ENCODE measurements at places on chromosomes 2 and 18.

GRCh38 chr2:201797175-201797840 is 9.0 kb upstream of the CDK15 start:
- H3K4me3 ChIP-seq, result no peak overlapping the region
- no peaks in the 10 kb centered on the region for H3K27me3 ChIP-seq
- no peak overlapping the region for H3K27ac ChIP-seq
- H3K36me3 ChIP-seq, result no peaks in the 10 kb centered on the region

DNA sequence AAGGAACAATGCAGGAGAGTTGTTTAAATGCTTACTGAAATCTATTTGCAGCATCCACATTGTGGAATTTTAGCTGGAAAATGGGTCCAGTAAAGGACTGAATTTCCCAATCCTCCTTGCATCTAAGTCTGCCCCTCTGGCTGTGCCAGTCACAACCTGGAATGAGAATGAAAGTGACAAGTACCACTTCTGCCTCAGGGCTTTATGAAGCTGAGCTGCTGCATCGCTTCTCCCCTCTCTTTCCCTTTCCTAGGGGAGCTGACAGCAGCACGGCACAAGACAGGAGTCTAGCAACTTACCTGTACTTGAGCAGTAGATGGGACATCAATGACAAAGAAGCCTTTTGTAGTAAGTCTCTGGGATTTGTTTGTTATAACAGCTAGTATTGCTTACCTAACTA is 27.3 kb upstream of the THSD7B start:
- DNase-seq, result no peak
- no peaks in the 10 kb centered on the region for H3K4me1 ChIP-seq
- H3K36me3 ChIP-seq, result no peaks in the 10 kb centered on the region
- H3K27me3 ChIP-seq, result no peaks in the 10 kb centered on the region
- no peak overlapping the region for H3K4me3 ChIP-seq

DNA sequence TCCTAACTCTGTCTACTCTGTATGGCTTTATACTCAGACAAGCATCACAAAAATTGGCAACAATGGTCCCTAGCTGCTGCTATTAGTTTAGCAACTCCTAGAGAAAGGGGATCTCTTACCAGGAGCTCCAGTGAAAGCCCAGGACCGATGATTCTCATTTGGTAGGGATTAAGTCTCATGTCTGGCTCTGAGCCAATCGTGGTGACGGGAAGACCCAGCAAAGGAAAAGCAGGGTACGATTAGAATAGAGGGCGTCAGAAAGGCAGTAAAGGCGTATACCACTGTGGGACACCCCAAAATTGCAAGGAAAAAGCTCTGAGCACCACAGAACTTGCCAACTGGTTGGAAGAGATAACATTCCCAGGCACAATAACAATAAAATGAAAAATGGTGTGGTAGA is 129.5 kb downstream of the MTCL1 start:
- no peaks in the 10 kb centered on the region for H3K27me3 ChIP-seq
- H3K4me3 ChIP-seq, result no peak overlapping the region
- no peak for DNase-seq
- H3K4me1 ChIP-seq, result no peaks in the 10 kb centered on the region

- no peak overlapping the region for H3K27ac ChIP-seq
- no peaks in the 10 kb centered on the region for H3K4me1 ChIP-seq
- H3K36me3 ChIP-seq, result no peaks in the 10 kb centered on the region
Observed at GRCh38 chr18:23943903-23944624, 70.5 kb upstream of the TTC39C start.

DNA sequence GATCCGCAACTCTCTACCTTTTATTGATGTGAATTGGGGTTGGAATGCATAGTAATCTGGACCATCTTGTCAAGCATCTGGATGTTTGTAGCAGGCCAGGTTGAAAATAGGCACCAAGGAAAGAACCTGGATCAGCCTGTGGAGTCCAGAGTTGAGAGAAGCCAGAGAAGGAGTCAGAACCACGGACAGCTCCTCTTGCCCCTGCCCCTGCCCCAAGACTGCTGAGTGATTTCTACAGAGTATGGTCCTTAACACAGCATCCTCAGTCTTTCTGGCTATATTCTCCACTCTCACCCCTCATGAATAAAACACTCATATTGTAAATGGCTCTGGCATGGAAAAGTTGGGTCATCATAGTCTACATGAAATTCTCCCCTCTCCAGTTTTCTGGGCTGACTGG is 154.6 kb downstream of the LOXHD1 start:
- no peaks in the 10 kb centered on the region for H3K36me3 ChIP-seq
- H3K27me3 ChIP-seq, result no peaks in the 10 kb centered on the region
- no peak overlapping the region for H3K4me3 ChIP-seq
- DNase-seq, result no peak
- no peak overlapping the region for H3K27ac ChIP-seq

DNA sequence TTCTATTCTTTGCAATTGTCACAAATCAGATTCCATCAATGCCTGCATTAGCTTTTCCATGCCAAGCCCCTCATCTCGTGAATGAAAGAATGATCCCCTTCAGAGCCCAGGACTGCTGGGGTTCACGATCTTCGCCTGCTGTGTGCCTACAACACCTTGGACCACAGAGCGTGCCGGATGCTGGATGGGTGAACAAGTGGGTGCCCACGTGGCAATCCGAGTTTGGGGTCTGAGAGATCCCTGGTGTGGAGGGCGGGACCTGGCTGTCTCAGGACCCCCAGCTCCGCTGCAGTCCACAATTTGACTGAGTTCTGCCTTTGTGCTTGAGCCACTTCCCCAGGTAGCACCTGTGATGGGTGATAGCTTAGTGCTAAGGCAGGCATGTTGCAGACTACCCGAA is 317.0 kb downstream of the GALR1 start:
- H3K36me3 ChIP-seq, result no peaks in the 10 kb centered on the region
- H3K4me3 ChIP-seq, result no peak overlapping the region
- H3K27me3 ChIP-seq, result no peaks in the 10 kb centered on the region
- no peak for DNase-seq

DNA sequence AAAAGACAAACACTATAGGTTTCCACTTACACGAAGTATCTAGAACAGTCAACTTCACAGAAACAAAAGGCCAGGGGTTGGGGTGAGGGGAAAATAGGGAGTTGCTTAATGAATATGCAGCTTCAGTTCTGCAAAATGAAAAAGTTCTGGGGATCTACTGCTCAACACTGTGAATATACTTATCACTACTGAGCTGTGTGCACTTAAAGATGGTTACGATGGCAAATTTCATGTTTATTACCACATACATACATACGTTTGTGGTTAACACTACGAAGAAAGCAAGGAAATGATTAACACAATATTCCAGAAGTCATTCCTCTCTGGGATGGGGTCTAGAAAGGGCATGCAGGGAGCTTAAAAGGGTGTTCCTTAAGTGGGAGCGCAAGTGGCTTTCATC is 19.3 kb downstream of the MBOAT2 start:
- H3K36me3 ChIP-seq, result no peaks in the 10 kb centered on the region
- H3K27ac ChIP-seq, result no peak overlapping the region
- DNase-seq, result no peak
- no peak overlapping the region for H3K4me3 ChIP-seq
- H3K27me3 ChIP-seq, result no peaks in the 10 kb centered on the region

DNA sequence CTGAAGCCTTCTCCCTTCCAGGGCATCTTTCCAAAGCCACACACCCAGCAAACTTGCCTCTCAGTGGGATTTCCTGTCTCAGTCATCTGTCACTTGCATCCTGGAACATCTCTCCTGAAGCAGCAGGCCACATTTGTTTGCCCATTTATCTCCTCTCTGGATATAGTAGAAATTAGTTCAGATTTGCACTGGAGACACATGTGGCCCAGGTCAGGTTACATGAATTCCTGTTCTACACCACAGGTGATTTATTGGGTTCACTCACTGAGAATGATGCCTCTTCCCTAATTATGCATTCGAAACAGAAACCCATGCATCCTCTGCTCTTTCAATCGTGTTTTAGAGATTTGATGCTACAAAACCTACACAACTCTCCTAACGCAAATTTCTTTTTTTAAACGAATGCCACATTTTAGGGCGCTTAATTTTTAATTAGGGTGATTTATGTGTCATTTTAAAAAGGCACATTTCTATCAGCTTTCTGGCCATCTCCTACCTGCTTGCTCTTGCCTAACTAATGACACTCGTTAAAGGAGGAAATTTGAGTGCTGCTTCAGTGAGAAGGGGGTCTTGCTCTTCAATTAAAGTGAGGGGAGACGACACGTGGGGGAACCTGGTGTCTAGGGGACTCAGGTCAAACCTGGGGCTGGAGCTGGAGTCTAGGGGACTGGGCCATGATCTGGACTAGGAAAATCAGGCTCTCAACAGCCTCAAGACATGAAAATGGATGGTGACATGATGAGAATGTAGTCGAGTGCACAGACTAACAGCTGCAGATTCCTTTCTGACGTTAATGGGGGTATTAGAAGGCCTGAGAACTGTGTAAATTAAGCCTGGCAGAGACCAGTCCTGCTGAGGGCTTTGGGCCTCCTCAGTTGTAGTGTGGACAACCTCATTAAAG is 221.4 kb downstream of the CLIP4 start:
- DNase-seq, result no peak
- H3K4me1 ChIP-seq, result no peaks in the 10 kb centered on the region
- H3K36me3 ChIP-seq, result no peaks in the 10 kb centered on the region
- no peak overlapping the region for H3K4me3 ChIP-seq
- no peaks in the 10 kb centered on the region for H3K27me3 ChIP-seq

GRCh38 chr18:22314420-22314819 is 103.3 kb downstream of the CTAGE1 start:
- no peaks in the 10 kb centered on the region for H3K36me3 ChIP-seq
- no peaks in the 10 kb centered on the region for H3K4me1 ChIP-seq
- H3K27ac ChIP-seq, result no peak overlapping the region
- H3K27me3 ChIP-seq, result no peaks in the 10 kb centered on the region
- H3K4me3 ChIP-seq, result no peak overlapping the region

- DNase-seq, result no peak
- H3K27ac ChIP-seq, result no peak overlapping the region
- no peaks in the 10 kb centered on the region for H3K36me3 ChIP-seq
- H3K4me1 ChIP-seq, result no peaks in the 10 kb centered on the region
- no peak overlapping the region for H3K4me3 ChIP-seq
- no peaks in the 10 kb centered on the region for H3K27me3 ChIP-seq
Observed at GRCh38 chr18:72013427-72013850, 530.7 kb downstream of the CBLN2 start.

DNA sequence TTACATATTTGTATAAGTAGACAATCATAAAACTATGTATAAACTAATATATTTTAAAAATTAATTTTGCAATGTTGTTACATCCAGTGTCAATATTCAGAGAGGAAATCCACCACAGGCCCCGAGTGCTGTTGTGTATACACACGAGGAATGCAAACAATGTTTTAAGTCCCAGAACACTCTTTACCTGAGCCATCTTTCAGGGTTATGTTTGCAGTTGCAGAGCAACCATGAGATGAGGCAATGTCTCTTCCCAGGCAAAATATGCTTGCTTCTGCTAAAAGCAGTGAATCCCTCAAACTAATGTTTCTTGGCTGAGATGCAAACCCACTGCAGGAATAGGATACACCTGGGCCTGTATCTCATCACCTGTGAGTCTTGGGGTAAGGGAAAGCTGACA is 91.3 kb downstream of the ASXL2 start:
- H3K27ac ChIP-seq, result no peak overlapping the region
- H3K36me3 ChIP-seq, result no peaks in the 10 kb centered on the region

DNA sequence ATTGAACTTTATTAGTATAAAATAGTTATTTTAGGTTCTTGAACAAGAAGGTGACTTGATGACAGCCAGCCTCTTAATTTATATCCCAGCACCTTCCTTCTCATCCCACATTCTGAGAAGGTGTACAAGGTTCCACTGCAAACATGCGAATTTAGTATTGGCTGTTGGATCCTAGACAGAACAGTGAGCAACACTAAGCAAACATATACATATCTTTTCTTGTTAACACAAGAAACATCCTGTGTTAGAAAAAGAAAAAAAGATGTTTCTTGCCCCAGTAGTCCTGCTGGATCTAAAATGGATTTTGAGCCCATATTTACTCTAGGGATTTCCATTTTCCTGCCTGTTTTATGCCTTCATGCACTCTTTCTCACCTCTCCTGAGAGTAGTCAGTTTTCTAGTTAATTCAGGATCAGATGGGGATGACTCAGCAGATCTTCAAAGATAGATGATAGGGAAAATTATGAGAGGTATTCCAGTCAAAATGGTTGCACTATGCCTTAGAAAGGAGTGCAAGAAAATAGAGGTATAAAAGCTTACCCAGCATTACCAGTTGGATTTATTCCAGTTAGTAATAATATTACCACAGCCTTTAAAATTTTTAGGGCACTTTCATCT is 336.5 kb downstream of the MEIS1 start:
- H3K4me1 ChIP-seq, result no peaks in the 10 kb centered on the region
- no peak overlapping the region for H3K4me3 ChIP-seq
- H3K27ac ChIP-seq, result no peak overlapping the region
- no peak for DNase-seq
- H3K36me3 ChIP-seq, result no peaks in the 10 kb centered on the region
- H3K27me3 ChIP-seq, result no peaks in the 10 kb centered on the region

DNA sequence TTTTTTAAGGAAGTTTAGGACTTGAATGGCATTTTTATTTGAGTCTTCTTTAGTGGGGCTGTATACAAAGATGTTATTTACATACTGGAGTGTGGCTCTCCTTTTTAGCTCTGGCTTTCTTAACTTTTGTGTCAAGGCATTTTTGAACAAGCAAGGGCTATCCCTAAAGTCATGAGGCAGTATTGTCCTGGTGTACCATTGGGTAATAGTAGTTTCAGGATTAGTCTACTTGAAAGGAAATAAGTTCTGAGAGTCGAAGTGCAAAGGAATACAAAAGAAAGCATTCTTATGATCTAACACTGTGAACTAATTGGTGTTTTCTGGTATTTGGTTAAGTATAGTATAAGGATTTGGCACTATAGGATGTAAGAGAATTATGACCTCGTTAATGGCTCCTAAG is 1.9 kb upstream of the CYP27A1 start:
- H3K4me3 ChIP-seq, result no peak overlapping the region
- H3K27ac ChIP-seq, result no peak overlapping the region
- H3K4me1 ChIP-seq, result no peaks in the 10 kb centered on the region
- H3K36me3 ChIP-seq, result no peaks in the 10 kb centered on the region
- no peaks in the 10 kb centered on the region for H3K27me3 ChIP-seq
- DNase-seq, result no peak

GRCh38 chr2:167122389-167122788 is 234.1 kb downstream of the XIRP2 start:
- DNase-seq, result no peak
- no peaks in the 10 kb centered on the region for H3K4me1 ChIP-seq
- H3K36me3 ChIP-seq, result no peaks in the 10 kb centered on the region
- H3K27me3 ChIP-seq, result no peaks in the 10 kb centered on the region
- no peak overlapping the region for H3K27ac ChIP-seq

GRCh38 chr2:173205375-173205774 is 129.7 kb downstream of the MAP3K20 start:
- no peak overlapping the region for H3K4me3 ChIP-seq
- H3K36me3 ChIP-seq, result no peaks in the 10 kb centered on the region
- H3K27me3 ChIP-seq, result no peaks in the 10 kb centered on the region

All from right lobe of liver (tissue), 6 donors.